ENCODE measurements at places on chromosomes 4 and X. TPM values are rescaled to one million over a fixed set of nuclear protein-coding genes. Genes with fewer than 3 reads are reported as not detected.

DNA sequence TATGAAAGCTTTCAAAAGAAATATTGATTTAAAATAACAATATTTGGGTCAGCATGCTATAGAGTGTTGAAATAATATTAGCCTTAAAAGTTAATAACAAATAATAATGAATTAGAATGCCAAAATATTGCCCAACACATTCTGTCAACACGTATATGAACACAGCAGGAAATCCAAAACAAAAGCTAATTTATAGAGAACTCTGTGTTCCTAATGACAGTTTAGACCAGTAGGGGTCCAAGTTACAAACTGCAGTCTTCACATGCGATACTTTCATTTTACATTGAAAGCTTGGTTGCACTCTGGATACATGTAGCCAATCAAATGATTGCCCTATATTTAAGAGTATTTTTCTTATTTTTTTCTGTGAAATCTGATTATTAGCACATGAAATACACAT lies 274.4 kb downstream of the DCTD start:
- peaks cover 8% of the 10 kb centered on the region for H3K4me1 ChIP-seq
- no peak overlapping the region for H3K4me3 ChIP-seq
- DNase-seq: no peak
- H3K27ac ChIP-seq: no peak overlapping the region
- no peaks in the 10 kb centered on the region for H3K36me3 ChIP-seq
- H3K27me3 ChIP-seq: no peaks in the 10 kb centered on the region

GRCh38 chrX:43595931-43596330 lies 60.2 kb upstream of the MAOA start:
- no peak for DNase-seq
- H3K4me1 ChIP-seq: peaks cover 2% of the 10 kb centered on the region
- H3K36me3 ChIP-seq: no peaks in the 10 kb centered on the region
- no peak overlapping the region for H3K27ac ChIP-seq
- no peaks in the 10 kb centered on the region for H3K27me3 ChIP-seq
- no peak overlapping the region for H3K4me3 ChIP-seq

The ITIH6 gene
- not detected for total RNA-seq

DNA sequence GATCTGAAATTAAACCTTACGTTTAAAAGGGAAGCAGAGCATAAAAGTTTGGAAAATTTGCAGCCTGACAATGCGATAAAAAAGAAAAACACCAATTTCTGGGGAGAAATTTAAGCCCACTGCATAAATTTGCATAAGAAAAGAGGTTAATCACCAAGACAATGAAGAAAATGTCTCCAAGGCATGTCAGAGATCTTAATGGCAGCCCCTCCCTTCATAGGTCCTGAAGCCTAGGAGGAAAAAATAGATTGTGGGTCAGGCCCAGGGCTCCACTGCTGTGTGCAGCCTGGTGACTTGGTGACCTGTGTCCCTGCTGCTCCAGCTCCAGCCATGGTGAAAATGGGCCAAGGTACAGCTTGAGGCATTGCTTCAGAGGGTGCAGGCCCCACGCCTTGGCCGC lies 264.0 kb upstream of the CT83 start:
- no peaks in the 10 kb centered on the region for H3K27me3 ChIP-seq
- DNase-seq: no peak
- no peaks in the 10 kb centered on the region for H3K36me3 ChIP-seq

The GYPE gene
- total RNA-seq: not detected

DNA sequence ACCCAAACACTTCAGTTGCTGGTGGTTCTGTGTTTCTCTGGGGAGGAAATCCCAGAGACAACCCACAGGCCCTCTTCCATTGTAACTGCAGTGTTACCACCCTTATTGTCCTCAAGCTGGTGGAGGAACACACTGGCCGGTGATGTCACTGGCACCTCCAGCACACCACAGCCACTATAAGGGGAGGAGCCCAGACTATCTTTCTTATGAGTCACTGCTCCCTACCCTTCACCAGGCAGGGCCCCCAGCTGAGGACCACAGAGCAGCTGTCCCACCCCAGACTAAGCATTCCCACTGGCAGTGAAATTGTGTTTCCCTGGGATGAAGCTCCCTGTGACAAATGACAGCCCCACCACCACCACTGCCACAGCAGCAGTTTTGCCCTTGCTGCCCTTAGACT lies 171.8 kb upstream of the FGF16 start:
- H3K27me3 ChIP-seq: no peaks in the 10 kb centered on the region
- no peak for DNase-seq
- H3K27ac ChIP-seq: no peak overlapping the region
- no peaks in the 10 kb centered on the region for H3K36me3 ChIP-seq
- H3K4me3 ChIP-seq: no peak overlapping the region

GRCh38 chrX:118865231-118865630 lies 41.6 kb downstream of the ZCCHC12 start:
- no peak for DNase-seq
- no peaks in the 10 kb centered on the region for H3K4me1 ChIP-seq
- H3K27me3 ChIP-seq: no peaks in the 10 kb centered on the region
- no peaks in the 10 kb centered on the region for H3K36me3 ChIP-seq

Data from thoracic aorta (tissue), 2 donors.